ENCODE measurements at places on chromosomes 4 and X. TPM values are rescaled to one million over a fixed set of nuclear protein-coding genes. Genes with fewer than 3 reads are reported as not detected.
A peak's percentile ranks its signal among the peaks of the same experiment; 100 is the strongest.

GRCh38 chr4:152691761-152692160 is 12.0 kb upstream of the TMEM154 start:
- DNase-seq, result no peak

DNA sequence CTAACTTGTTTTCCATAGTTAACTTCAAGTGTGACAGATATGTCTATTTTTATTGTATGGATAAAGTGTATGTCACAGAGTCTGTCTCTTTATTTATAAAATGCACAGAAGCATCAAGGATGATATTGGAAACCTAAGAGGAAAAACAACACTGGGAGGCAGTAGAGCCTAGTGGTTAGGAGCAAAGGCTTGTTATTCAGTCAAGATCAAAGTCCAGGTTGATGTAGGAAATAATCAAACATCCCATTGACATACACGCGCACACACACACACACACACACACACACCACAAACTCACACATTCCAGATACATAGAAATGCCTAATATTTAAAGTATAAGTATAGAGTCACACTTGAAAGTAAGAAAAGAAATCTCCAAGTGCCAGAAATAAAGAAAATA is 206.8 kb downstream of the CHRDL1 start:
- no peak for DNase-seq

DNA sequence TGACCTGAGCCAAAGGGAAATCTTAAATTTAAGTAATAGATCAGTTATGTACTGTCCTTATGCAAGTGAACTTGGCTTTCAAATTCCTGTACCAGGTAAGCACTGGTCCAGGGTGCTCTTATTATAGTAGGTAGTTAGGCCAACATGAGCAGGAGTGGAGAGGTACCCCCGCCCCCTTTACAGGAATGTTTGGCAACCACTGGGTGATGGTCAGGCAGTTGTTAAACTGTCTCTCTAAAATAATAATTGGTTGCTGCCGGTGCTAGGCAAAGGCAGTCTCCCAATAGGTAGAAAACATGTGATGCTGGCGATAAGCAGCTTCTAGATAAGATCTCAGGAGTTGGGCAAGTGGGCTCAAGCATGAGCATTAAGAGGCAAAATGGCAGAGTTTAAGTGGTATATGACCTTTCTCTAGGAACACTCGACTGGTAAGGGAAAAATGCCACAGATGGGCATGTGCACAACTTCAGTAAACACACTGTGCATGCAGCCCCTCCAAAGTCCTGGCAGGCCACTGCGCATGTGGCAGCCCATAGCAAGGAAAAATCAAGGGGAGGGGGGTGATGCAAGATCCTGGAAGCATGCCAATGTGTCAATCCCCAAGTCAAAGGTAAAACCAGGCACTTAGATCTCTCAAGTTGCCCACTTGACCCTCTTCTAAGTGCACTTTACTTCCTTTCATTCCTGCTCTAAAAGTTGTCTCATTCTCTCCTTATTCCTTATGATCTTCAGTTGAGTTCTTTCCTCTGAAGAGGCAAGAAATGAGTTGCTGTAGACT is 1239.7 kb downstream of the C4orf33 start:
- DNase-seq, result no peak

CSAG3 gene
- 5.5 TPM for total RNA-seq

POLN gene
- 2.5 TPM for total RNA-seq

- DNase-seq, result no peak
Measured at GRCh38 chr4:165393051-165393450, 14.2 kb downstream of the CPE start.

GRCh38 chr4:27024805-27025204 is 164.2 kb downstream of the STIM2 start:
- DNase-seq, result no peak

- DNase-seq, result no peak
Measured at GRCh38 chr4:11271263-11271662, 157.4 kb downstream of the HS3ST1 start.

GRCh38 chrX:21153033-21153432 is 221.2 kb upstream of the CNKSR2 start:
- no peak for DNase-seq

DNA sequence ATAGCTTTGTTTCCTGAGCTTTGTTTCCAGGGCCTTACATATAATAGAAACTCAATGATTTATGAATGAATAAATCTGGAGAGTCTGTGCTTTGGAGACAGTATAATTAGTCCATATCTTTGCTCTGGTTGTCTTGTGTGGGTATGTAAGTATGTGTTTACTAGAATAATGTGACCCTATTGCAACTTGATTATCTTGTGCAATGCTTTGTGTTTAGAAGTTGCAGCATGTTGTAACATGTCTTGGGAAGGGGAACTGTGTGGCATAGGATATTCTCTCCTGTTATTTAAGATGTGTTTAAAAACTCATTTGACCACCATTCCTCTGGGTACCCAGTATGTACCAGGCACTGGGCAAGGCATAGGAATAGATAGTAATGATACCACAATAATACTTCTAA is 6.1 kb downstream of the SPATA18 start:
- no peak for DNase-seq

DNA sequence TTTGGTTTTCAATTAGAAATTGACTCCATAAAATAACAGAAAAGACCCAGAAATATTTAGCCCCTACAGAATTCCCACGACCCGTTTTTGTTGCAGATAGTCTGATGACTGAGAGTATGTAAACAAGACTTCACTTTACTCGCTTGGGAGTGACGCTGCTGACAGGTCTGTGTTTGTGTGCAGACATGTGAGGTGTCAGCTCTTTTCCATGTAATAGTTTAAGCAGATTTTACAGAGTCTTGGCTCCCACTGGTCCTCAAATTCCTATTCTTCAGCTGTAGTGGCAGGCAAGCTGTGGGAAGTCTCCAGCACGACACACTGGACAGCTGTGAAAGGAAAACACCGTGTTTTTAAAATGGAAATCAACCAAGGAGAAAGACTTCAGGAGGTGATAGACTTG is 455.7 kb downstream of the GABRG1 start:
- no peak for DNase-seq

DNA sequence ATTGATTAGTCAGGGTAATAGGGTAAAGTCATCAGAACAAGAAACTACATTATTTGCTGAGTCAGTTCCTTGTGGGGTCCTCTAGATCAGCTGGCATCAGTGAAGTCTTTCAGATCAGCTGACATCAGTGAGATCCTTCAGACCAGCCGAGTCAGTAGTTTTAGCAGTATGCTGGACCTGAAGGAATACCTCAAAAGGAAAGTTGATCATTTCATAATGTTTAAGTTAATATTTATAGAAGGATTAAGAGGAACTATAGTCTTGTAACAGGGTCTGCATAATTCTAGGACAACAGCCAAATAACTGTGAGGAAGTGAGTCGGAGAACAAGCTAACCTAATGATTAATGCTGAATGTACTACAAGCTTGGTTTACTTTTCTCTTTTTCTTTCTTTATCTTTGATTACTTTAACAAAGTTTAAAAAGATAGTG is 958 bp upstream of the UGT2B7 start:
- DNase-seq, result no peak

DNA sequence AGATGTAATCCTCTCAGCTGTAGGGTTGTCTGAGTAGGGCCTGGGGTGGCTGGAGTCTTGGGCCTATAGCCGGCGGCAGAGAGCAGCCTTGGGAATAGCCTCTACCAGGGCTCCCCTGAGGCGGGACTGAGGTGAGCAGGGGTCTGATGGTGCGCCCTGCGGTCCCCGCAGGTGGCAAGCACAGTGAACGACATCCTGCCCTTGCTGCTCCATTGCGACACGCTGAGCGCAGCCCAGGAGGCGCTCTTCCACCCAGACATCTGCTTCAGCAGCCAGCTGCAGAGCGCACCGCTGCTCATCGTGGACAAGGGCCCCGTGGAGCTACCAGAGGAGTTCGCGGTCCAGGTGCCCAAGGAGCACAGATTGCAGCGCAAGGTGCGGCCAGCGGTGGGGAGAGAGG is 317.0 kb downstream of the ADGRL3 start:
- peak; percentile 59 for DNase-seq

DNA sequence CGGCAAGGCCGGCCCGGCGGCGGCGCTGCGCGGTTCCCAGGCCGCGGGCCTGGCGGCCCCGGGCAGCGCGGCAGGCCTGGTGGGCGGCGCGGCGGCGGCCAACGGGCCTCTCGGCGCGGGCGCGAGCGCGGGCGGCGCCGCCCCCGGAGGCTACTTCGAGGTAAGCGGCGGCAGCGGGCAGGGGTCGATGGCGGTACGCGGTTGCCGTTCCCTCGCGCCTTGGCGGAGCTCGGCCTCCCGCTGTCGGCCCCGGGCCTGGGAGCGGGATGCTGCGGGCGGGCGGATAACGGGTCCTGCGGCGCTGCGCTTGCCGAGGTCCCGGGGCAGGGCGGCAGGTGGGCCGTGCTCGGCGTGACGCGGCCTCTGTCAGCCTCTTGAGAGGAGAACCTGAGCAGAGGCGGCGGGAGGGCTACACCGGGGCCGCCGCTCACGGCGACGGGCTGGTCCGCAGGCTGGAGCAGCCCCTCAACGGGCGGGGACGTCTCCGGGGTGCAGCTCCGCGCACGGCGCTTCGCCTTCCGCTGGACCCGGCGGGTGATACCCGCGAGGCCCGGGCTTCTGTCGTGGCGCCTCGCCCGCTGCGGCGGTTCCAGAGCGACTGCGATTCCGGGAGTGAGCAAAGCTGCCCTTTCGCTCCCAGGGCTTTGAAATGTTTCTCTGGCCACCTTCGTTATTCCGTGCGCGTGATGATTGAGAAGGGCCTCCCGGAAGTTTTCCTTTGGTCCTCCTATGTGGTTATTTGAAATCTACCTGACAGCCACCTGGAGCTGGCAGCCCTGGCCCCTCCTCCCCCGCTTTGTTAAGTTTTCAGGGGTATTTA is 774 bp downstream of the FAM193A start:
- DNase-seq, result peak; percentile 49

PTPN13 gene
- 5.6 TPM for total RNA-seq

DUSP21 gene
- total RNA-seq, result not detected

COL4A6 gene
- 10.5 TPM for total RNA-seq

Data from endothelial cell (in vitro differentiated cells).